Activated naive CD8-positive, alpha-beta T cell treated with anti-CD3 and anti-CD28 coated beads for 36 hours (primary cell): ENCODE measurements at places on chromosomes 3 and 15.
A peak's percentile ranks its signal among the peaks of the same experiment; 100 is the strongest.

DNA sequence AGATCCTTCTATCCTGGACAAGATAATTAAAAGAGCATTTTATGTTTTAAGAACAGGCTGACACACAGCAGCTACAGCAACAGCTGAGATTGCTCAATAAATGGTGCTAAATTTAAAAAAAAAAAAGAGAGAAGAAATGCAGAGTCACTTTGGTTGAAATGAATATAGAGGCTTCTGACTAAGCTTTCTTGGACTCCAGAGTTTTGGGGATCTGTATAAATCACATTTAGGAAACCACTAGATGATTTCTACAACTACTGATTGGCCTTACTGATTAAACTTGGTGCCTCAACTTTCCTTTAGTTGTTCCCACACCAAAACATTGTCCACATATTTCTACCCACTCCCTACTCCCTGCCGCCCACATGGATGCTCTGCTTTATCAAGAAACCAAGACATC lies 132.9 kb upstream of the ZBTB20 start:
- no peak for DNase-seq

- no peak for DNase-seq
Observed at GRCh38 chr3:143321058-143321769, 201.6 kb downstream of the CHST2 start.

DNA sequence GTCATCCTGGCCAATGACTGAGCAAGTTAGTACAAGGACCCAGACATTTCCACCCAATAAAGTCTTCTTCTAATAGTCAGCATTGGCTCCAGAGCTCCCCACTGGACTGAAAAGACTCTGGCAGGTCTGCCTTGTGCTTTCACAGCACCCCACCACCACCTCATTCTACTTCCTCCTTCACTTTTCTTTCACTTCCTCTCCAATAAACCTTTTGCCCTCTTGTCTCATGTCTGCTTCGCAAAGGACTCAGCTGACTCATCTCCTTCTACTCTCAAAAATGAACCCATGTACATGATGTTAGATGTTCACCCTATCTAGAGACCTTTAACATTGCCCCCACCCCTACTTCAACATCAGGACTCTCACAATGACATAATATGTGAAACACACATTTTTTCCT lies 181.0 kb upstream of the PPP2R3A start:
- DNase-seq: no peak

GRCh38 chr3:154188846-154189245 lies 67.7 kb downstream of the ARHGEF26 start:
- DNase-seq: no peak

DNA sequence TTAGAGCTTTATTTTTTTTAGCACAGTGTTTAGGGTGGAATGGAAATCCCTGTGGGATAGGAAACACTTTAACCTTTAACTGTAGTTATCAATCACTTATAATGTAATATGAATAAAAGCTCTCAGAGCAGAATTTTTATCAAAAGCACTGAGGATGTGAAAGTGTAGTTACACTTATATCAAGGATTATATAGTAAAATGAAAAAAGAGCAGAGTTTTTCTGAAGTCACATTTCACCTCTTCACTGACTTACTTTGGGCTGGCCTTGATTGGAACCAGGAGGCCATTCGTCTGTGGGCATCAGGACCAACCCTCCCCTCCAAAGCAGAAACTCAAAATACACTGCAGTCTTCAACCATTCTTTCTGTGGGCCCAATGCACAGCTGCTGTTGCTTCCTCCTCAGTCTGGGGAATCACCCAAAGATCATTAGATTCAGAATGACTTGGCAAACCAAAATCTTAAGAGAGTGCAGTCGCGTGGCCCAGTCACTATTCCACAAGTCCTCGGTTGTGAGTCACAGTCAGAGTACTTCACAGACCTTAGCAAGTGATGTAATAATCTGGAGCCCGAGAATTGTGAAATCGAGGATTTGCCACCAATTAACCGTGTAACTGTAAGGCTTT lies 132.6 kb upstream of the COL8A1 start:
- peak; percentile 32 for DNase-seq

GRCh38 chr3:150519026-150519425 lies 27.3 kb downstream of the SERP1 start:
- DNase-seq: no peak

- no peak for DNase-seq
Observed at GRCh38 chr15:75061272-75061671, 37.9 kb downstream of the PPCDC start.

GRCh38 chr15:60022379-60022741 lies 18.2 kb downstream of the FOXB1 start:
- no peak for DNase-seq
